ENCODE measurements at places on chromosomes 6 and 20. TPM values are rescaled to one million over a fixed set of nuclear protein-coding genes. Genes with fewer than 3 reads are reported as not detected.
A peak's percentile ranks its signal among the peaks of the same experiment; 100 is the strongest.

GGTLC1 gene
- total RNA-seq: not detected

GRCh38 chr20:4904127-4904860, 97.0 kb downstream of the SLC23A2 start:
- H3K27ac ChIP-seq: no peak overlapping the region
- H3K4me1 ChIP-seq: peaks cover 16% of the 10 kb centered on the region
- H3K27me3 ChIP-seq: no peaks in the 10 kb centered on the region
- no peak for DNase-seq
- no peak overlapping the region for H3K4me3 ChIP-seq

DNA sequence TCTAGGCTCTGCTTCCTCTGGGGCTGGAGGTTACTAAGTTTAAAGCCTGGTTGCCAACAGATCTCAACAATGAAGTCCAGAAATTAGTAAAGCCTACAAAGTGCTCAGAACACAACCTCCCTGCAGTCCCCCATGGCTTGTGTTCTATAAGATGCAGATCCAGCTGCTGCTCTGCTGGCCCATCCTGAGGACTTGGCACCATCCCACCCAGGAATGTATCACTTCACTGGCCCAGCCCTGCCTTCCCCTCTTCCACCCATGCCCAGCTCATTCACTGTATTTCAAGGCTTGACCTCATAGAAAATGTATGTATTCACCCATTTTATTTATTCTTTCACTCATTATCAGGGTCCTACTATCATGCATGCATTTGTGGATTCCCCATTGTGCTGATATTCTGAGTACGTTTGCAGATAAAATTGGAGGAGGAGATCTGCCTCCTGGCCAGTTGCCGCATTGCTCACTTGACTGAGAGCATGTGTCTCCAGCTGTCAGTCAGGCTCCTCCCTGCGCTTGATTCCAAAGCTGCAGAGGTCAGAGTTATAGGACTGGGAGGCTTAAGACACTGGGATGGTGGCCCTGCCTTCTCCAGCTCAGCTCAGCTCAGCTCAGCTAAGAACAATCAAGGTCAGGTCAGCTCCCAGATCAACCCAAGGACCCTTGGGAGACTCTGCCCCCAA, 104.8 kb downstream of the MAFB start:
- H3K27me3 ChIP-seq: peaks cover 22% of the 10 kb centered on the region
- no peak overlapping the region for H3K27ac ChIP-seq
- no peaks in the 10 kb centered on the region for H3K36me3 ChIP-seq

- H3K4me3 ChIP-seq: peak overlapping the region; percentile 91
- peaks cover 30% of the 10 kb centered on the region for H3K4me1 ChIP-seq
- no peaks in the 10 kb centered on the region for H3K36me3 ChIP-seq
- DNase-seq: peak; percentile 7
- peaks cover 82% of the 10 kb centered on the region for H3K27me3 ChIP-seq
Observed at GRCh38 chr6:13012977-13013680, 296.6 kb downstream of the PHACTR1 start.

AVP gene
- total RNA-seq: not detected

ARMH2 gene
- total RNA-seq: not detected

DNA sequence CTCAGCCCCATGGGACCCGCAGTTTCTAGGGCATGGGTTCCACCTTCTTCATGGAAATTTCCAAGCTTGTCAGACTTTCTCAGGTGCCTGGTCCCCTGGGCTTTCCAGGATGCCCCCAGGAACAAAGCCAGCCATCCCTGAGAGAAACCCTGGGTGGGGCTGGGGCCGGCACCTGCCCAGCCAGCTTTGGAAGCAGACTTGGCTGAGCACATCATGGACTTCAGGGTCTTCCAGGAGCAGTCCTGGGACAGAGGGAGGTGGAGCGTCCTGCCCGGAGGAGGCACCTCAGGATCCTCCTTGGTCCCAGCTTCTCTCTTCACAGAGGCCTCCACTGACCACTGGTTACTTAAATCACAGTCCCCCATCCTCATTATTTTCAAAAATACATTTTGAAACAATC, 13.5 kb downstream of the MYT1 start:
- no peak for DNase-seq
- H3K27me3 ChIP-seq: peaks cover 32% of the 10 kb centered on the region
- H3K4me1 ChIP-seq: peaks cover 28% of the 10 kb centered on the region
- no peak overlapping the region for H3K27ac ChIP-seq
- peaks cover 6% of the 10 kb centered on the region for H3K36me3 ChIP-seq

SLC22A7 gene
- total RNA-seq: 0.37 TPM

DNA sequence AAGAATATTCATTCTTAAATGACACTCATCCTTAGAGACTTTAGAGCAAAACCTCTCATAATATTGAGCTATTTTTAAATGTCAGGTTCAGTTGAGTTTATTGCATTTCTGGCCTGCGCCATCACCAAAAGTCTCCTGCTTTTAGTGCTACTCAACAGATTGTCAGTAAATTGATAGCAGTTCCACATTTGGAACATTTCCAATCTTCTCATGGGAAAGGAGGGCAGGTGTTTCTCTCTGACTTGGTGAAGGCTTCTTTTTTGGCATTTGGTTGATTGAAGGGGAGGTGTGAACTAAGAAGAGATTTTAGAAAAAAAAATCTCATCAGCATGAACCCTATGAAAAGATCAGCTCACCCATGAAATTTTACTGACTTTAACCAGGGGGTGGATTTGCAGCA, 125.9 kb upstream of the INSM1 start:
- H3K36me3 ChIP-seq: peaks cover 10% of the 10 kb centered on the region
- no peak overlapping the region for H3K27ac ChIP-seq
- H3K4me1 ChIP-seq: peaks cover 16% of the 10 kb centered on the region
- peaks cover 2% of the 10 kb centered on the region for H3K27me3 ChIP-seq

DNA sequence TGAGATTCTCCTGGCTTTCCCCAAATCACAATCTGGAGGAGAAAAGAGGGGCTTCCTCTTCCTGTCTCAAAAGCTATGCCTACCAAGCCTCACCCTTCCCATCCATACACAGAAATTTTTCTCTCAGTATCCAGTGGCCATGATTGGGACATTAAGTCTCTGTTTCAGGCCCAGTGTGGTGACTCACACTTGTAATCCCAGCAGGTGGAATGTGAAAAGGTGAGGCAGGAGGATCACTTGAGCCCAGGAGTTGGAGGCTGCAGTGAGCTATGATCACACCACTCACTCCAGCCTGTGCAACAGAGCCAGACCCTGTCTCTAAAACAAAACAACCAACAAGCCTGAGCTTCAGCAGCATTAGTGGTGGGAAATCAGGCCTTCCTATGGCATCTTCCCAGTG, 210.0 kb downstream of the OGFRL1 start:
- no peaks in the 10 kb centered on the region for H3K27me3 ChIP-seq
- peaks cover 5% of the 10 kb centered on the region for H3K4me1 ChIP-seq
- DNase-seq: no peak

DNA sequence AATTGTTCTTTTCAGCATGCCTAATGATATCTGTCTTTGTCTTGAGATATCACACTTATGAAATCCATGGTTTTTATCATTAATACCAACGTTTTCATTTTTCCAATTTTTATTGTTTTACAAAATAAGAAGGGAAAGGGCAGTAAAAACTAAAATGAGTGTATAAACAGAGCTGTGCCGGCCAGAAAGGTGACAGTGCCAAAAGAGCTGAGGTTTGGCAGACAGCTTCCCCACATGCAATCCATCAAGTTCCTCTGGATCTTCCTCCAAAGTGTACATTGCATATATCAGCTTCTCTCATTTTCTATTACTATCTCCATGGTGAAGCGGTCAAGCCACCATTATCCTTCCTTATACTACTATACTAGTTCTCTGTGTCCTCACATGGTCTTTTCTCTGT, 10.1 kb upstream of the TMEM244 start:
- DNase-seq: no peak
- no peak overlapping the region for H3K4me3 ChIP-seq
- H3K27ac ChIP-seq: no peak overlapping the region
- H3K36me3 ChIP-seq: no peaks in the 10 kb centered on the region
- H3K4me1 ChIP-seq: peaks cover 5% of the 10 kb centered on the region

GRCh38 chr6:43990275-43990626, 137.0 kb downstream of the MRPL14 start:
- H3K27ac ChIP-seq: no peak overlapping the region
- H3K27me3 ChIP-seq: no peaks in the 10 kb centered on the region
- no peak overlapping the region for H3K4me3 ChIP-seq
- no peaks in the 10 kb centered on the region for H3K36me3 ChIP-seq
- H3K4me1 ChIP-seq: peaks cover 12% of the 10 kb centered on the region
- no peak for DNase-seq

SDHAF4 gene
- total RNA-seq: 18.9 TPM

- H3K27me3 ChIP-seq: no peaks in the 10 kb centered on the region
- H3K4me3 ChIP-seq: no peak overlapping the region
- no peak overlapping the region for H3K27ac ChIP-seq
- H3K4me1 ChIP-seq: peaks cover 1% of the 10 kb centered on the region
- DNase-seq: no peak
Observed at GRCh38 chr20:62191781-62192559, 9.1 kb downstream of the MTG2 start.

Data from neural crest cell (in vitro differentiated cells).